Activated CD8-positive, alpha-beta memory T cell treated with anti-CD3 and anti-CD28 coated beads, Interleukin-2, amount 10 ng/mL, durations not matched to agents 7 days and 5 days (primary cell): ENCODE measurements at places on chromosomes 7 and 10.

GRCh38 chr10:98367604-98368451 is 47.2 kb downstream of the PYROXD2 start:
- H3K27me3 ChIP-seq: peaks cover 13% of the 10 kb centered on the region
- no peaks in the 10 kb centered on the region for H3K4me1 ChIP-seq
- H3K36me3 ChIP-seq: no peaks in the 10 kb centered on the region
- no peak for DNase-seq
- H3K4me3 ChIP-seq: no peak overlapping the region

GRCh38 chr10:133528296-133528844 is 1.2 kb downstream of the CYP2E1 start:
- no peak for DNase-seq
- no peak overlapping the region for H3K4me3 ChIP-seq
- peaks cover 2% of the 10 kb centered on the region for H3K36me3 ChIP-seq

GRCh38 chr10:124066126-124066700 is 27.2 kb downstream of the CHST15 start:
- H3K27ac ChIP-seq: no peak overlapping the region
- H3K36me3 ChIP-seq: no peaks in the 10 kb centered on the region
- H3K27me3 ChIP-seq: peaks cover 10% of the 10 kb centered on the region
- no peak overlapping the region for H3K4me3 ChIP-seq

DNA sequence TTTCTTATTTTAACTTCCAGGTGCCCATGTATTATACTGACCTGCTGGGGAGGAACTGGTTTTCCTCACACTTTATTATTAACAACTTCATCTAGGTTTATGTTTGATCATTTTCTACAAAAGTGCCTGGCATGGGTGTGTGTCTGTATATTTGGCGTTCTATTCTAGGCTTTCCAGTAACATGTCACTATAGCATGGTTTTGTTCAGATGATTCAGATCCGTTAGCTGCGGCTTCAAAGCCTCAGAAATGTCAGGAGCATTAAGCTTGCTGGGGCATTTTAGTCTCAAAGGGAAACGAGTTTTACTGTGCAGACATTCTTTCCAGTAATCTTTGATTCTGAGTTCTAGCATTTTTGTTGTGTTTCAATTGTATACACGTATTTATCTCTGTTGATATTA is 2.3 kb downstream of the INPP5A start:
- no peaks in the 10 kb centered on the region for H3K27me3 ChIP-seq
- H3K36me3 ChIP-seq: no peaks in the 10 kb centered on the region
- H3K4me3 ChIP-seq: peak overlapping the region; percentile 60
- H3K4me1 ChIP-seq: peaks cover 44% of the 10 kb centered on the region

DNA sequence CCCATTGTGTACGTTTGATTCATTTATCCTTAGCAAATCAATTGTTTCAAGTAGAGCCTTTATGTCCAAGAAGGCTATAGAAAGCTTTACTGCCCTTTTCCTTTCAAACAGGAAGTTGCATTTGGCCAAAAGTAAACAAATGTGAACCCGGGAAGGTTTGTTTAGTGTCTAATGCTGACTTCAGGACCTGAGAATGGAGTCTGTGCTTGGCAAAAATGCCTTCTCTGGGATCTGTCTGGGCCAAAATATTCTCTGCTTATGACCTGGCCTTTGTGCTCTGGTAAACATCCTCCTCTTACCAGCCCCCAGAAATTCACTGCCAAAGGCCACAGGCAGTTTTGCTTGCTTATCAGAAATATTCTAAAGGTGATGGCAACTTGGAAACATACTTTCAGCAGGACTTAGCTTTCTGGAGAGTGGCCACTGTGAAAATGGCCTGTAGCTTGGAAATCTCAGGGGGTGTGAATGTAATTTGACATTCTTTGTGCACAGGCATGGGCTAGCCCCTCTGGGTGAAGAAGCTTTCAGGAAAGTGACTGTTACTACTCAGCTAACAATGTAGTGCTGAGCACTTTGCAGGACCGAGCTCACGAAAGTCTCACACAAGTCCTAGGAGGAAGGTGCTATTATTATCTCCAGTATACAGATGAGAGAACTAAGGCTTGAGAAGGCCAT is 199.5 kb downstream of the PTEN start:
- DNase-seq: no peak
- no peaks in the 10 kb centered on the region for H3K27me3 ChIP-seq
- peaks cover 48% of the 10 kb centered on the region for H3K4me1 ChIP-seq
- H3K36me3 ChIP-seq: peaks cover 2% of the 10 kb centered on the region
- no peak overlapping the region for H3K27ac ChIP-seq

DNA sequence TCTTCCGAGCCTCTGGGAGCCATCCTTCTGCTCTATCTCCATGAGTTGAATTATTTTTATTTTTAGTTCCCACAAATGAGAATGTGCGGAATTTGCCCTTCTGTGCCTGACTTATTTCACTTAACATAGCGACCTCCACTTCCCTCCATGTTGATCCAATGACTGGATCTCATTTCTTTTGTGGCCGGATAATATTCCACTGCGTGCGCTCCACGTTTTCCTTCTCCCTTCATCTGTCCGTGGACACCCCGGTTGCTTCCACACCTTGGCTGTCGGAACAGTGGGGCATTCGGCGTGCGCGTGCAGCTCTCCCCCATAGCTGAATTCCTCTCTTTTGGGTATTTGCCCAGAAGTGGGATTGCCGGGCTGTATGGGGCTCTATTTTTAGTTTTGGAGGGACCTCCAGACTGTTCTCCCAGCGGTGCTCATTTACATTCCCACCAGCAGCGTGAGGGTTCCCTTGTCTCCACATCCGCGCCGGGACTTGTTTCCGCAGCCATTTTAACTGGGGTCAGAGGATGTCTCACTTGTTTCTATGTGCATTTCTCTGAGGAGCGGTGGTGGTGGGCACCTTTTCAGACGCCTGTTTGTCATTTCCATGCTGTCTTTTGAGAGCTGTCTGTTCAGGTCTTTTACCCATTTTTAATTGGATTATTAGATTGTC is 51.0 kb upstream of the SUN1 start:
- H3K4me1 ChIP-seq: peaks cover 2% of the 10 kb centered on the region
- no peak overlapping the region for H3K27ac ChIP-seq
- H3K4me3 ChIP-seq: no peak overlapping the region
- no peak for DNase-seq
- peaks cover 26% of the 10 kb centered on the region for H3K36me3 ChIP-seq

- H3K27ac ChIP-seq: no peak overlapping the region
- H3K4me1 ChIP-seq: peaks cover 22% of the 10 kb centered on the region
- DNase-seq: no peak
- no peaks in the 10 kb centered on the region for H3K27me3 ChIP-seq
Measured at GRCh38 chr7:44964384-44964830, 14.4 kb downstream of the MYO1G start.

- H3K27ac ChIP-seq: no peak overlapping the region
- peaks cover 7% of the 10 kb centered on the region for H3K27me3 ChIP-seq
- H3K36me3 ChIP-seq: no peaks in the 10 kb centered on the region
- no peaks in the 10 kb centered on the region for H3K4me1 ChIP-seq
Measured at GRCh38 chr10:13871776-13872175, 285.0 kb downstream of the PRPF18 start.

GRCh38 chr7:1170741-1171501 is 10.9 kb upstream of the ZFAND2A start:
- H3K36me3 ChIP-seq: peaks cover 2% of the 10 kb centered on the region
- DNase-seq: no peak
- no peak overlapping the region for H3K27ac ChIP-seq
- no peaks in the 10 kb centered on the region for H3K27me3 ChIP-seq
- peaks cover 17% of the 10 kb centered on the region for H3K4me1 ChIP-seq
- H3K4me3 ChIP-seq: no peak overlapping the region

DNA sequence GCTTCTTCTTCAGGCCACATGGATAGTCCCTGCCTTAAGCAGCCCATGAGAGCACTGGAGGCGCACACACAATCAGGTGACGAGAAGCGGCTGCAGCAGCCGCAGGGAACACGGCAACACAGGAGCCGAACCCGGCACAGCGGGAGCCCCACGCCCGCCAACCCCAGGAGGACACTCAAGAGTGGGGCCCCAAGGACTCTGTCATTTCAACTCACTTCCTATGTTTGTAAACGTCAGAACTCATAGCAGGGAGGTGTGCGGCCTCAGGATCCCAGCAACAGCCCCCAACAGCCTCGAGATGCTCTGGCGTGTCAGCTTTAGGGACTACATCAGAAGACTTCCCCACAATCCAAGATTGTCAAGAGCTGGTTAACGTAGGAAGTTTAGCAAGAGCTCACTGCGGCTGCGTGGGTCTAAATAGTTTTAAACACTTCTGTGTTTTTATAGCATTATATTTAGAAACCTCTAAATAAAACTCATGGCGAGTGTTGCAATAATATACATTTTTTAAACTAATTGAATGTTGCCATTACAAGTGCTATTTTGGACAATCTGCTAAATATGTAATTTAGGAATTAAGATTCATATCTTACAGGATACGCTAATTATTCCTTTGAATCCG is 123.4 kb downstream of the MAD1L1 start:
- H3K4me3 ChIP-seq: no peak overlapping the region
- peaks cover 7% of the 10 kb centered on the region for H3K36me3 ChIP-seq
- no peak overlapping the region for H3K27ac ChIP-seq
- DNase-seq: no peak
- H3K4me1 ChIP-seq: peaks cover 40% of the 10 kb centered on the region

DNA sequence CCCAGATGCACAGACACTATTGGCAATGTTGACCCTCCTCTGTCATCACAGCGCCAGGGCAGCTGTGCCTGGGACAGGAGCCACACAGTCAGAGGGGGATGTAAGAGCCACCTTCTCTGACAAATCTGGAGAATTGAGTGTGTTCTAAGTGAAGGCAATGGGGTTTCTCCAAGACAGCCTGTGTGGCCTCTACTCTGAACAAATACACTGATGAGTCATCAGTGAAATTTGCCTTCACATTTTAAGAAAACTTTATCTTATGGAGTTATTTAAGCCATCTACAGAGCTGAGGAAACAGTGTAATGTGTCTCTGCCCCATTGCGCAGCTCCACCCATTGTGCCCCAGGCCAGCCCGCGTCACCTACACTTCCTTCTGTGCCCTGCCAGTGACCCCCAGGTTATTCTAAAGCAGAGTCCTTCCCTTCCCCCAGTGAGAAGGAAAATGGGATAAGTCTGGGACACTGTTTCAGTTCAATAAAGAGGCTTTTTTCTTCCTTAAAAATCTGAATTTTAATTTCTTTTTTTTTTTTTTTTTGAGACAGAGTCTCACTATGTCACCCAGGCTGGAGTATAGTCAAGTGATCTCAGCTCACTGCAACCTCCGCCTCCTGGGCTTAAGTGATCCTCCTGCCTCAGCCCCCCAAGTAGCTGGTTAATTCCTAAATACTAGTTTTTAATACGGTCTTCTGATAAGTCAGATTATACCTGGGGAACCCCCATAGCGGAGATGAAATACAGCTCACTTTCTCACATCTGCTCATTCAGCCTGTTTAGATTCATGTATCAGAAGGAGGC is 21.8 kb downstream of the AKR1E2 start:
- no peak for DNase-seq
- H3K4me1 ChIP-seq: peaks cover 6% of the 10 kb centered on the region
- no peak overlapping the region for H3K27ac ChIP-seq
- H3K27me3 ChIP-seq: peaks cover 3% of the 10 kb centered on the region
- H3K36me3 ChIP-seq: no peaks in the 10 kb centered on the region

DNA sequence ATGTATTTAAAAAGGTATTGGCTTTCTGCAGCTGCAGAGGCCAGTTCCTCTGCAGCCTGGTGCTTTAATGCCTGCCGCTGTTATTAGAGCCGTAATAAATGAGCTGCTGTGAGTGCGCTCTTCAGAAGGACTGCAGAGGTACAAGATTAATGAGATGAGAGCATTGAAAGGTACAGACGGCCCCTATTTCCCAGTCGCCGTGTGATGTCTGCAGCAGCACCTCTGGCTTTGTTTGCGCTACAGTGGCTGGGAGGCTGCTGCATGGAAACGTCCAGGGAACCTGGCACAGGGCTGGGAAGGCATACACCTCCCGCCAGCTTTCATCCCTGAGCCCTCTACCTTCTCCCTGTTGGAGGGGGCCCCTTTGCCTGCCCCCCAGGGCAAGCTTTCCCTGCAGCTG is 383.8 kb upstream of the ZMIZ1 start:
- H3K27me3 ChIP-seq: peaks cover 9% of the 10 kb centered on the region
- H3K27ac ChIP-seq: no peak overlapping the region
- no peaks in the 10 kb centered on the region for H3K36me3 ChIP-seq
- H3K4me3 ChIP-seq: no peak overlapping the region

DNA sequence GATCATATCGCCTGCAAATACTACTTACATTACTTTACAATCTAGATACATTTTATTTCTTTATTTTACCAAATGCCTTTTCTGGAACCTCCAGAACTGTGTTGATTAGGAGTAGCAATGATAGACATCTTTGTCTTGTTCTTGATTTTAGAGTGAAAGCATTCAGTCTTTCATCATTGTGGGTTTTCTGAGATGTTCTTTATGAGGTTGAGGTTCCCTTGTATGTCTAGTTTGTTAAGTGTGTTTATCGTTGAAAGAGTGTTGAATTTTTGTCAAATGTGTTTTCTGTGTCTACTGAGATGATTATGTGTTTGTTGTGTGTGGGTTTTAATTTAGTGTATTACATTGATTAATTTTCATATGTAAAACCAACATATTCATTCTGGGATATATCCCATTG is 17.1 kb downstream of the SEPTIN7 start:
- H3K36me3 ChIP-seq: peaks cover 70% of the 10 kb centered on the region
- no peaks in the 10 kb centered on the region for H3K27me3 ChIP-seq
- peaks cover 61% of the 10 kb centered on the region for H3K4me1 ChIP-seq
- no peak for DNase-seq
- peak overlapping the region; percentile 6 for H3K27ac ChIP-seq

DNA sequence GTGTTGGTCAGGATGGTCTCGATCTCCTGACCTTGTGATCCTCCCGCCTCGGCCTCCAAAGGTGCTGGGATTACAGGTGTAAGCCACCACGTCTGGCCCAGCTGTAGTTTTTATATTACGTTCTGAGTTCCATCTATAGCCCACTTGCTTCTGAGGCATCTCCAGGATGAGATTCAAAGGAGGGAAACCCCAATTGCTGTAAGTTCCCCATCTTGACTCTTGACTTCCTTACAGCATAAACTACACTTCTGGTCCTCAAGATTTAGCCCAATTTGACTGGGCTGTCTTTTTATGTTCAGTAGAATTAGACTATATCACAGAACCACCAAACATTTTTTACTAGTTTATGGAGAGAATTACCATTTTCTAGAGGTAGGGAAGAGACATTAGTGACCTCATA is 44.3 kb downstream of the CCM2 start:
- peaks cover 11% of the 10 kb centered on the region for H3K4me1 ChIP-seq
- no peak overlapping the region for H3K27ac ChIP-seq
- peaks cover 67% of the 10 kb centered on the region for H3K36me3 ChIP-seq
- H3K27me3 ChIP-seq: no peaks in the 10 kb centered on the region

- no peak for DNase-seq
- H3K4me1 ChIP-seq: no peaks in the 10 kb centered on the region
- H3K27ac ChIP-seq: no peak overlapping the region
- H3K27me3 ChIP-seq: no peaks in the 10 kb centered on the region
Measured at GRCh38 chr7:7808156-7808555, 89.7 kb upstream of the RPA3 start.

- H3K27ac ChIP-seq: no peak overlapping the region
- peaks cover 16% of the 10 kb centered on the region for H3K36me3 ChIP-seq
- DNase-seq: no peak
- H3K4me1 ChIP-seq: peaks cover 63% of the 10 kb centered on the region
- H3K27me3 ChIP-seq: no peaks in the 10 kb centered on the region
- H3K4me3 ChIP-seq: no peak overlapping the region
Measured at GRCh38 chr10:62037166-62037831, 135.8 kb downstream of the ARID5B start.

GRCh38 chr10:61481597-61481996 is 28.4 kb upstream of the TMEM26 start:
- H3K36me3 ChIP-seq: no peaks in the 10 kb centered on the region
- DNase-seq: no peak
- H3K4me1 ChIP-seq: no peaks in the 10 kb centered on the region
